IPS DF 6.9 (cell line): ENCODE measurements at places on chromosomes 1 and 21.
A peak's percentile ranks its signal among the peaks of the same experiment; 100 is the strongest.

DNA sequence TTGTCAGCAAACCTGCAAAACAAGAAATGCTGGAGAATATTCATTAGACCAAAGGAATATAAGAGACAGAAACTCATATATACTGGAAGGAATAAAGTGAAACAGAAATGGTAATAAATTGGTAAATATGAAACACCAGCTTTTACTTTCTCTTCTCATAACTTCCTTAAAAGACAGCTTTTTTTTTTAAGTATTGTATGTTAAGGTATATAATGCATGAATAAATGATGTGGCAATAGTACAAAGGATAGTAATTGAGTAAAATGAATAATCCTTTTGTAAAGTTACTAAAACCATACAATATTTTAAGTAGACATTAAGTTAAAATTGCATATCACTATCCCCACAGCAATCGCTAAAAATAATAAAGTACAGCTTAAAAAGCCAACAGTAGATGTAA, 64.8 kb downstream of the TRIM33 start:
- no peak for DNase-seq

DNA sequence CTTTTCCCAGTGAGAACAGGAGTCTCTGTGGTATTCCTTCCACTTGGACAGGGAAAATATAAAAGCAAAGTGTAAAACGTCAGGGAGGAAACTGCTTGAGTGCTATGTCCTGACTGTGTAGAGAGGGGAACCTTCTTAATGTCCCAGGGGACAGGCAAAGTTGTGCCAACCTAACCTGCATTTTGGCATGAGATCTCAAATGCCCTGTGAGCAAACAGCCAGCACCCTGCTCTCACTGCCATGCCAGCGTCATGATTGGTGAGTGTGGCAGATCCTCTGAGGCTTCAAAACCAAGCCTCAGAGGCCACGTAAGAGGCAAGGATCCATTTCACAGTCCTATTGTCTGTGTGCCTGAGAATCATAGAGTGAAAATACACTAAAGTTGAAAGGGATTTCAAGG, 49.7 kb upstream of the RAP1A start:
- no peak for DNase-seq

DNA sequence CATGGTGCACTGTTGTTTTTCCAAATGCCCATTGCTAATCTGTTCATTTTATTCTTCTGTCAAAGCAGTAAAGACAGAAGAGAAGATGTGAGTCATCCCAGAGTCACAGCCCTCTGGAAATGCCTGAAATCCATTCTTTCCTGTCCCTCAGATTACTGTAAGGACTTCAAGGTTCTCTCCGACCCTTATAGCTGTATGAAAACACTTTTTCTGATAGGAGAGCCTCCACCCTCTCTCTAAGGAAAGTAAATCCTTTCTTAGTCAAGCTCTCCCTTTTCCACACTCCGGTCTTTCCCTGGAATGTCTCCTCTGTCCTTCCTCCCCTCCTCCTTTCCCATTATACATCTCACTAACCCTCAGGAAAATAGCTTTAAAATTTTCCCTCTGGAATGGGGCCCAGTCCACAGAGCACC, 3.5 kb upstream of the PRDX6 start:
- no peak for DNase-seq

- no peak for DNase-seq
Measured at GRCh38 chr1:9648171-9648570, 3.4 kb upstream of the PIK3CD start.

DNA sequence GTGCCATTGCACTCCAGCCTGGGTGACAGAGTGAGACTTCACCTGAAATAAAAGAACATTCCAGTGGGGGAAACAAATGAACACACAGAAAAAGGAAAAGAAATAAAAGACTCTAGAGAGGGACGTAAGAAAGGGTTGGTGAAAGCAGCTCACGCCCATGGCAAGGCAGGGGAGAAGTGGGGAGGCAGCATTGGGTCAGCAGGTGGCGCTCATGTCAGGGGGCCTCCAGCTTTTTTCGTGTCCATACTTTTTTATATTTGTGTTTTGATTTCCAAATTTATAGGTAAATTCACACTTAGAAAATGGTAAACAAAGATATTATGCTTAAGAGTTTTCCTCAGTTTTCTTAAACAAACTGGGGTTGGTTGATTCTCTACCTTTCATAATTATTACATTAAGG, 45.5 kb downstream of the VPS13D start:
- DNase-seq = peak; percentile 18

GRCh38 chr1:234148816-234149215, 224.4 kb upstream of the COA6 start:
- no peak for DNase-seq
